ENCODE measurements at places on chromosomes 13 and 19.

DNA sequence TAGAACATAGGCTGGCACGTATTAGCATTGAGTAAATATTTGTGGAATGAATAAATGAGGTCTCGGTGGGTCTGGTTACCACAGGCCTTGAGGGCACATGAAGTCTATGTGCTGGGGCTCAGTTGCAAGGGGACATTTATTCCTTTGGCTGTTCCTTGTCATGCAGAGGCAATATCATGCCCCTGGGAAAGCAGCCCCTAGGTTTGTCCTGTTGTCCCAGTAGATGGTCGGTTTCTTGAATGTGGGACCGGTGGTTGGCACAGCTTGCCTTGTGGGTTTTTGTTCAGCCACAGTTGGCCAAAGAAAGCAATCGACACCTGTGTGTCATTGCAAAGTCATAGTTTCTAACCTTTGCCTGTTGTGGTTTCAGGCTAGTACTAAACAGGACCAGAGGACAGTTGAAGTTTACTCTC, 24.7 kb upstream of the GPR183 start:
- peak; percentile 50 for DNase-seq

DNA sequence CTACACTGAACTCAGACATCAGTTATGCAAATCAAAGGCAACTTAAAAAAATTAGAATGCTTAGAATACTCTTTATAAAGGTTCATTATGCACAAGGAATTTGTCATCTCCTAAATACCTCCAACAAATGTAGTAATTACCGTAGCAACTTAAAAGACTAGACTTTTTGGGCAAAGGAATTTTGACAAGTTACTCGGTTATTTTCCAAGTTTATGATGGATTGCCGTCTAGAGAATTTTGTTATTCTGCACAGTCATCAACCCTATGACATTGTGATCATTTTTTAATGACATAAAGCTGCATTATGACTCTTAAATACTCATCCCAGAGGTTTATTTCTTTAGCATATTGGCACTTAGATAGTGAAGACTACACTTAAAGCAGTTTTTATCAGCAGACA, 71.9 kb downstream of the TRPC4 start:
- DNase-seq, result no peak

DNA sequence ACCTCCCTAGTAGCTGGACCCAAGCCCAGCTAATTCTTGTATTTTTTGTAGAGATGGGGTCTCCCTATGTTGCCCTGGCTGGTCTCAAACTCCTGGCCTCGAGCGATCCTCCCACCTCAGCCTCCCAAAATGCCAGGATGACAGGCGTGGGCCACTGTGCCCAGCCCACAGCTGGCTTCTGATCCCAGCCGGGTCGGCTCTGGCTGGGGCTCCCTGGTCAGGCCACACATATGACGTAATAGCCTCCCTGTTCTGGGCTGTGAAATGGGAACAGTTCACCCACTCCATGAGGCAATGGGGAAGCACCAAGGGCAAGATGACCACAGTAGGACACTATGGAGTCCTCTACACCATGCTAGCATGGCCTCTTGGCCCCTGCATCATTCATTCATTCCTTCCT, 41.1 kb downstream of the TINCR start:
- no peak for DNase-seq

- no peak for DNase-seq
Measured at GRCh38 chr13:49020940-49021553, 45.3 kb downstream of the FNDC3A start.

GRCh38 chr13:28820099-28821051, at the start of gene MTUS2:
Gene MTUS2, plus strand, starts transcription at chr13:28820339.
- peak; percentile 7 for DNase-seq

- DNase-seq, result peak; percentile 88
Measured at GRCh38 chr19:4233282-4233853, 4.0 kb downstream of the EBI3 start.

DNA sequence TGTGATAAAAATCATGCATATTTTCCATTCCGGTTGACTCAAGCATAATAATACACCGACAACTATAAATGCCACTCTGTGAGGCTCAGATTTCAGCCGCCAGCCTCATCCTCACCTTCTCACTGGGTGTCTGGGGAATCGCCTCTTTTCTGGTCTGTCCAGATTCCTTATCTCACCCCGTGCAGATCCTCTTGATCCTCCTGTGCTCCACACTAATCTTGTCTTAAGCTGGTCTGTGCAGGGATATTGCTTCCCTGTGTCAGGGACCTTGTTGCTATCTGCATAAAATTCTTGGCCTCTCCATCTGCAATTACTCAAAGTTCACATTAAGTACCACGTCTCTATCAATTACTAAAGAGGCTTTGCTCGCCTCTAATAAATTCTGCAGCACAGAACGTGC, 116.6 kb upstream of the SPACA7 start:
- no peak for DNase-seq

- DNase-seq, result no peak
Measured at GRCh38 chr19:13024951-13025697, 29.8 kb downstream of the NFIX start.

DNA sequence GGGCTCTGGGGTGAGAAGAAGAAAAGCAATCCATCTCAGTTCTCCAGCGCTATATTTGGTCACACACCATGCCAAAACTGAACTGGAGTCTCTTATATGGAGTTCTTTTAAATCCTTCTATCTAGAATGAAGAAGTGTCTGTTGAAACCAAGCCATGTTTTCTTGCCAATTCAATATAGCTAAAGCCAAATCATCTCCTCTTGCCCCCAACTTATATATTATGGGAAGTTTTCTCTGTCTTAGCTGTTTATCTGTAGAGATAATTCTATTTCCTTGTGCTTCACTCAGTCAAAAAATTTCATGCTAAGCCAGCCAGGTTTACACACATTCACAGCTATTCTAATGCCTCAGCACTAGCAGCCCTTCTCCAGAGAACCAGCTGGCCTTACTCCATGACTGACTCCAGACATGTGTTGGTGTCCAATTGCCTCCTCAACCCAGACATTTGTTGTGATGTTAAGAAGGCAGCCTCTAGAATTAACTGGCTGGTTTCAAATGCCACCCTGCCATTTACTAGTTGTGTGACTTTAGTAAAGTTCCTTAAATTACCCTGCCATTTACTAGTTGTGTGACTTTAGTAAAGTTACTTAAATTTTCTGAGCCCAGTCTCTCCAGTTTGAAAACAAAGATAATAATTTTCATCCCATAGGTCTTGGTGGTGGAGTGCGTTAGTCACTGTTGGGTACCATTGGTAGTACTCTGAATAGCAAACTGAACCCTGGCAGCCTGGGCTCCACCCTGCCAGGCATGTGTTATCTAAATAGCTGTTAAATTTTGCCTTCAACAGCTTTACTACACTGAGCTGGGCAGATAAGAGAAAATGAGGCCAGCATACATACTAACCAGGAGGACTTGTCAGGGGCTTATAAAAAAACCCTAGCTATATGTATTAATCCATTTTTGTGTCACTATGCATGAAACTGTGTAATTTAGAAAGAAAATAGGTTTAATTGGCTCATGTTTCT, 525.1 kb downstream of the LMO7 start:
- no peak for DNase-seq
